ENCODE measurements at places on chromosomes 4 and X. TPM values are rescaled to one million over a fixed set of nuclear protein-coding genes. Genes with fewer than 3 reads are reported as not detected.

CXCL9 gene
- not detected for total RNA-seq

HADH gene
- 17.5 TPM for total RNA-seq

EGFL6 gene
- 2.8 TPM for total RNA-seq

MAGEC1 gene
- not detected for total RNA-seq

PAGE5 gene
- not detected for total RNA-seq

NAP1L3 gene
- 61.4 TPM for total RNA-seq

BRS3 gene
- not detected for total RNA-seq
